ENCODE measurements at places on chromosomes 3 and 15. TPM values are rescaled to one million over a fixed set of nuclear protein-coding genes. Genes with fewer than 3 reads are reported as not detected.

- DNase-seq, result no peak
Measured at GRCh38 chr15:98003996-98004395, 43.5 kb downstream of the ARRDC4 start.

GRCh38 chr3:175585898-175586297, 726.8 kb downstream of the NAALADL2 start:
- DNase-seq, result no peak

DNA sequence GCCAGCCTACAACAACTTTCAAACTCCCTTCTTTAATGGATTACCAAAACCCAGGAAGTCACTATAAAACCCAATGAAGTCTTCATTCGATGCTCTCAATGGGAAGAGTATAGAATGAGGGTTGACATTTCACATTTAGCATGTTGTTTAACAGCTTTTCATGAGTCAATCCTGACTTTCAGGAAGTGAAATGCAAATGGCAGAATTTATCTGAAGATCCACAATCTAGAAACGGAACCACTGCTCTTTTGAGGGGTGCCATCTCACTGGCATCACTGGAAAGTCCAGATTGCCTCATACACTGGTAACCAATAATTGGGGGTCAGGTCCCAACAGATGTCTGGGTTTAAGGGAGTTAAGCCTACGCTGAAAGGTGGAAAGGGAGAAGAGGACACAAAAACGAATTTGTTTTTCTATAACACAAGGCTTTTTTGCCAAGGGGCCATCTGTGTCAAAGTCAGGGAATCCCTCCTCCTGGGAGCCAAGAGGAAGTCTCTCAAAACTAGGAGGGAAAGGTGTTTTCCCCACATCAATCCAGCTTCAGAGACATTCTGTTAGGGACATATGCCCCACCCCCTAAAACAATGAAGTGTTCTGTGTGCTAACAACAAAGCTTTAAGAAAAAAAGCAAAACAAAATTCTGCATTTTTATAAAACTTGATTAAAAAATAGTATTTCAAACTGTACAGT, 12.0 kb upstream of the ATP1B3 start:
- DNase-seq, result no peak

DNA sequence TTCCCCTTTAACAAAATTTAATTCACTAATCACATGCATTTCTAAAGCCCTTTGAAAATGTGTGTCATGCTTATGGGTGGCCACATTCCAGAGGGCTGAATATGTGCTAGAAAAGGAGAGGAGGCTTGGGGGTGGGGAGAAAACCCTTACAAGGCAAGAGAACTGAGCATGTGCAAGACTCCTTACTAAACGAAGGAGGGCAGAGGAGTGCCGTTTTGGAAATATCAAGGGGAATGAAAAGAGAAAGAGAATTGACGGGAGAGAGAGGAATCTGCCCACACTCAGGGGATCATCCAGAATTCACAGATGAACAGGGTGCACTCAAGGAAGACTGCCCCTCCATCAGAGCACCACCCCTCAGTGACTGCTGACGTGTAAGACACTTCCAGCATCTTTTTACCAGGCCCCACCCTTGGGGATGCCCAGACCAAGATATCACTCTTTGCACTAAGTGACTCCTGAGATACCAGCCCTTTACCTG, 37.9 kb upstream of the TSC22D2 start:
- DNase-seq, result no peak

GRCh38 chr3:157160658-157161424, 894 bp upstream of the CCNL1 start:
- no peak for DNase-seq

DNA sequence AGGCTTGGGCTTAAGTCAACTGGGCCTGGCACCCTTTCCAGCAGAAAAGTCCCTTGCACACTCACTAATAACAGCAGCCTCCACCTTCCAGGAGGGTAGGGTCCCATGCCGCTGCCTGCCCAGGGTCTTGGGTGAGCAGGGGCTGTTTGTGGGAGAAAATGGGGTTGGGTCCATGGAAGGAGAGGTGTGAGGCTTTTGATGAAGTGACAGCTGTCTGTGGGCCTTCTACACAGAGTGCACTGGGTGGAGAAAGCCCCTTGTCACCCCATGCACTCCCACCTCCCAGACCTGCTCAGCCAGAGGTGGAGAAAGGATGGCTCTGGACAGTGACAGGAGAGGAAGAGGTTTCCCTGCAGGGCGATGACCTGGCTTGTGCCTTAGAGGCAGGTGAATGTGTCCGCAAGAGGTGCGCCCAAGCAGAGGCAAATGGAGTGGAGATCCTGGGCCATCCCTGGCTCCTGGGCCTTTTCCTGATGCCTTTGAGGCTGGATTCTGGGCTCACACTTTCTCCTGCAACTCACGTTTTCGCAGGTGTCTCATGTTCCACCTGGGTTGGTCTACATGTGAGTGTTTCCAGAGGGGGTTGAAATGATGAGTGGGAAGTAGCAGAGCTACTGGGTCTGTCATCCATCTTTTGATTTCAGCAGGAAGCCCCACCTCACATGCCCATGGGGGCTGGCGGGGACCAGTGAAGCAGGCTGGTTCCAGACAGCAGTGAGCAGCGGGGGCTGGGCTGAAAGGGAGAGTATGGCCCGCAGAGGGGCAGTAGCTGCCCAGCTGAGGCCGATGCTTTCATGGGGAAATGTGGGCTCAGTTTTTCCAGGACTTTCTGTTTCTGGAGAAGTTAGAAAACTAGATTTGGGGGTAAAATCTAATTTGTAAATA, 85.2 kb upstream of the PRR23E start:
- DNase-seq, result no peak

- DNase-seq, result no peak
Measured at GRCh38 chr3:106688464-106688863, 688.8 kb upstream of the CCDC54 start.

GRCh38 chr15:64902863-64903262, 8.8 kb upstream of the ANKDD1A start:
- no peak for DNase-seq

DNA sequence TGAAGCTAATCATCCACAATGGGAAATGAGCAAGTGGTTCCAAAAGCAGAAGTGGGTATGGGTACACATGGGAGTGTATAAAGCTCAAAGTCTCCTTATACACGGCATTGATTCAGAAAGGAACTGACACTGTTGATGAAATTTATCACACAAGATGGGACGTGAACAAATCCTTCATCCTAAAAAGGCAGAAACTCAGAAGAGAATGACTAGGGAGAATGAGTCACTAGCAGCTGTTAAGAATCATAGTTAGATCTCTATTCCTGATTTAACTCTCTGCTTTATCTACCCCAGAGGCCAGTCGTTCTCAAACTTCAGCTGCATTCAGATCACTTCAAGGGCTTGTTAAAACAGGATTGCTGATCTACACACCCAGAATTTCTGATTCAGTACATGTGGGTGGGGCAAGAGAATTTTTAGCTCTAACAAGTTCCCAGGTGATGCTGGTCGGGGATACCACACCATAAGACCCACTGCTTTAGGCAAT, 97.7 kb upstream of the PHLDB2 start:
- no peak for DNase-seq

DNA sequence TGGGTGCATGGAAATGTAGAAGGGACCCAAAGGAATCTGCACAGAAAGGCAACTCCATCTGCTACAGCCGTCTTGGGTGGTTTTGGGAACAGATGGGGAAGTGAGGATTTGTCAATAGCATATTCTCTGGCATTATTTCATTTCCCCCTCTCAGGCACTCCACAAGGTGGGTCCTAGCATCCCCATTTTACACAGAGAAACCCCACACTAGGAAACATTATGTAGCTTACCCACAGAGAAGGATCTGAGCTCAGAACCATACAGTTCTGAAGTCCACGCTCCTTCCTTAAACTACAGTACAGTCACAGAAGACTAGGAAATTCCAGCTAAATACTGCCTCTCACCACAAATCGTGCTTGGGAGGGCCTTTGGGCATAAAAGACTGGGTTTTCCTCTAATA, 61.2 kb upstream of the CTNNB1 start:
- no peak for DNase-seq

GRCh38 chr3:71509066-71509465, 74.5 kb downstream of the FOXP1 start:
- DNase-seq, result no peak

DNA sequence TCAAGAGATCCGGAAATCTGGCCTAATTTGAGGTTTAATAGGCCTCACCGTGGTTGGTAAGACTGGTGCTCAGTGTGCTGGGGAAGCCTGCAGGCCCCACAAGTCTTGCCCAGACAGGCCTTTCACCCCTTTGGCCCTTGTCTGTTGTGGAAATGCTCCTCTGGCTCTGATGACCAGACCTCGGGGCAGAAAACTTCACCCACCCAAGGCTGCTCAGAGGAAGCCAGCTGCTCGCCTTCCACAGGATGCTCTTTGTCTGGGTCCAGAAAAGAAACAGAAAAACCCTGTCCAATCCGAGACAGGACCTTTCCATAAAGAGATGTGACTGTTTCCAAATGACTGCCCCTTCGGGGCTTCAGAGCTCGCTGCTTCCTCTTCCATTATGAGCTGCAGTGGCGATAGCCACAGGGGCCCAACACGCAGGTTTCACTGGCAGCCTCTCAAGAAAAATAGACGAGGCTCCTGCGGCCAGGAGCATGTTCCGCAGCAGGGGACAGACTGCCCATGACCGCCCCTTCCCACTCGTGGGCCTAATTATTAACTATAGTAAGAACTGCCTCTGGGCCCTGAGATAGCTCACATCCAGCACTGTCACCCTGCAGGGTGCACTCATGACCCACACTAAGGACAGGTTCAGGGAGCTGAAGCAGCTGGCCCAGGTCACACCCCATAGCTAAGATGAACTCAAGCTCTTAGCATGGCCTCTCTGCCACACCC, 6.8 kb upstream of the SNX22 start:
- no peak for DNase-seq

- DNase-seq, result no peak
Measured at GRCh38 chr3:65576966-65577365, 461.8 kb downstream of the MAGI1 start.

DNA sequence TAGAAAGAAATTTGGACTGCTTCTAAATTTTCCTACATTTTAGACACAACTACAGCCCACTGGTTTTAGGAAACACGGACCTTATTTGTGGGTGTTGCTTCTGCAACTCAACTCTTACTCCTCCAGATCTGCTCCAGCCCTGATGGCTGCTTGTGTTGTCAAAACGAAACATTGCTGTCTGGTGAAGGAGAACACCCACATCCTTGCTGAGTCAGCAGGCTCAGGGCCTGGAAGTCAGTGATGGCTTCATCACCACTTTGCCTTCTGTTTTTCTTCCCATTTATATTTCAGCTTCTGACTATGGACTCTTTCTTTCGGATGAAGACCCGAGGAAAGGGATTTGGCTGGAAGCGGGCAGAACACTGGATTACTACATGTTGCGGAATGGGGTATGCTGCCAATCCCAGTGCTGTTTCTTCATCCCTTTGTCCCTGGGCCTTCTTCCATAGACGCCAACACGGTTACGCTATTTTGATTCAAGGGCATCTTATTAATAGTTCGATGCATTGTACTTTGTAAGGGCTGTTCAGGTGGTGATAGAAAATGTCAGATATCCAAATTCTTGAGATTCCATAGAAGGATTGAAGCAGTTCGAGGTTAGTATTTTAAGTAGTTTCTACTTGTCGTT, 392.6 kb upstream of the TPM1 start:
- no peak for DNase-seq

DNA sequence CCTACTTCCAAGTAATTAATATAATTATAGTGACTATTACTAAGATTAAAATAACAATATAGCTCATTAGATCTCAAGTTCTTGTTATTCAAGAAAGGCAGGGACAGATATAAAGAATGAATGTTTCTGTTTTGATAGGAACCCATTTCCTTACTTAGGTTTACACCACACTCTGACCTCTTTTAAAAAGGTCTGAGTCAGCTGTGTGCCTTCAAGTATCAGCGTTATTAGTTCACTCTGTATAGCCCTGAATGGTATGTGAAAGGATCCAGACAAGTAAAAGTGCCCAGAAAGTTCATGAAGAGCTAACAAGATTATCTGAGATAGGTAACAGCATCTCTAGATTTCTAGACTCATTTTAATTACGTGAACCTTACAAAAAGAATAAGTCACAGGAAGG, 28.9 kb downstream of the PDCD10 start:
- no peak for DNase-seq

DNA sequence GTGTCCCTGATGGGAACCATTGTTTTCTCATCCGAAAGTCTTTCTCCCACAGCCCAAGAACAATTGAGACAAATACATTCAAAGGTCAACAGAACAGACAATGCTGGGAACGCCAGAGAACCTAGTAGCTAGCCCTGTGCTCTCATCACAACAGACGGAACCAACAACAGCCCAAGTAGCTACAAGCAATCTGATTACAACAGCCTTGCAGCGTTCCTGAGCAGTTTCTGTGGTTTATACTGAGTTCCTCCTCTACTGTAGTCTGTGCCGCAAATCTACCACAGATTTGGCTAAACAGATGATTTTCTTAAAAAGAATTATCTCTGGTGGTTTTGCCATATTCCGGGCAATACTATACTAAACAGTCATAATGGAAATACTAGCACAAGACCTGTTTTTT, 435.6 kb downstream of the MECOM start:
- no peak for DNase-seq

GRCh38 chr15:37872661-37873060, 61.8 kb upstream of the TMCO5A start:
- no peak for DNase-seq

GRCh38 chr15:39479911-39480310, 101.0 kb upstream of the THBS1 start:
- DNase-seq, result no peak

DNA sequence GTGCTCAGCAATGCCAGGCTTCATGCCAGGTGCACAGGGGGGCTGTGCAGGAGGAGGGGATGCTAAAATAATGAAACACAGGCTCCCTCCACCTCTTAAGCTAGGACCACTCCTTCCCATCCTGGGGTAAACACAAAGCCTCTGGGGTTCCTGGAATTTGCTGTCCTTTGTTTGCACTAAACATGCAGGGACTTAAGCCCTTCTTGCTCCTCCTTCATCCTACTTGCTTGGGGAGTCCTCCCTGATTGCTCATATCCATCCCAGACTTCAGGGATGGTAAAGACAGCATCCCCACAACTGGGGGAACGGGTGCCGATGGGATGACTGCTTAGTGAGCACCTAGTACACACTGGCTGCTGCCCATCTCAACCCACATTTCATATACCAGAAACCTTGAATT, 5.1 kb downstream of the LINGO1 start:
- DNase-seq, result no peak

Gene MEGF11
- total RNA-seq, result not detected

Gene ST3GAL6
- total RNA-seq, result 0.20 TPM

Gene LOXL1
- 1.5 TPM for total RNA-seq

Gene GYG1
- 31.9 TPM for total RNA-seq

Gene GOLGA8R
- total RNA-seq, result 0.69 TPM

Gene GOLGA8T
- not detected for total RNA-seq
